ENCODE measurements at places on chromosomes 13 and 19.
A peak's percentile ranks its signal among the peaks of the same experiment; 100 is the strongest.

DNA sequence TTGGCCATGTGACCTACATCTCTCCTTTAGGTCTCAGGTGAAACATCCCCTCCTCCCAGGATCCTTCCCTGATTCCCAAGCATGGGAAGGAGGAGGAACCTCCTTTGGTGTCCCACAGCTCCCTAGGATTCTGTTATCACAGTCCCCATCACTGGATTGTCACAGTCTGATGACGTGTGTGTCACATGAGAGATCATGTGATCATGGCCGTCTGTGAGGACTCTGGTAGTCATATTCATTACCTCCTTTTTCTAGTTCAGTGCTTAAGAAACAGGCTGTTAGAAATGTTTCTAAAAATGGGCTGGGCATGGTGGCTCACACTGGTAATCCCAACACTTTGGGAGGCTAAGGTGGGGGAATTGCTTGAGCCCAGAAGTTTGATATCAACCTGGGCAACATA lies 3.0 kb downstream of the DHX34 start:
- DNase-seq = no peak

- peak; percentile 49 for DNase-seq
Observed at GRCh38 chr19:58409010-58409790, 751 bp downstream of the ZNF584 start.

GRCh38 chr13:106610486-106610885 lies 42.5 kb upstream of the ARGLU1 start:
- no peak for DNase-seq

- DNase-seq = peak; percentile 67
Observed at GRCh38 chr19:47226426-47227351, 4.3 kb downstream of the BBC3 start.
